ENCODE measurements at places on chromosomes 1 and 21. TPM values are rescaled to one million over a fixed set of nuclear protein-coding genes. Genes with fewer than 3 reads are reported as not detected.

The SPRR2G gene
- not detected for polyA plus RNA-seq

The AQP10 gene
- 0.13 TPM for polyA plus RNA-seq

The PDE4DIP gene
- 130 TPM for polyA plus RNA-seq

The KIAA1614 gene
- polyA plus RNA-seq, result 7.2 TPM

The TMPRSS3 gene
- 1.7 TPM for polyA plus RNA-seq

The DPT gene
- not detected for polyA plus RNA-seq

The PARP1 gene
- 133 TPM for polyA plus RNA-seq

The NOS1AP gene
- 10.7 TPM for polyA plus RNA-seq

The FAM151A gene
- 32.2 TPM for polyA plus RNA-seq

The SRGAP2 gene
- 60.9 TPM for polyA plus RNA-seq

The OLIG1 gene
- 0.15 TPM for polyA plus RNA-seq

The TNFRSF8 gene
- 0.57 TPM for polyA plus RNA-seq

The ELAPOR1 gene
- polyA plus RNA-seq, result 1.6 TPM

The SLC19A2 gene
- 22.3 TPM for polyA plus RNA-seq

The CYP4A11 gene
- 59.8 TPM for polyA plus RNA-seq

The EBNA1BP2 gene
- polyA plus RNA-seq, result 77.5 TPM

The PPIH gene
- polyA plus RNA-seq, result 59.6 TPM

The CLDN17 gene
- not detected for polyA plus RNA-seq

The CYP4A22 gene
- 8.2 TPM for polyA plus RNA-seq

The CRB1 gene
- 3.3 TPM for polyA plus RNA-seq

The SIM2 gene
- polyA plus RNA-seq, result 26.9 TPM

The FAAH gene
- 21.4 TPM for polyA plus RNA-seq

The S100A8 gene
- polyA plus RNA-seq, result 3.4 TPM

The A3GALT2 gene
- not detected for polyA plus RNA-seq

The IPP gene
- 34.1 TPM for polyA plus RNA-seq

The LAMB3 gene
- polyA plus RNA-seq, result 0.58 TPM

The IFNGR2 gene
- polyA plus RNA-seq, result 82.2 TPM

The VTCN1 gene
- 24.9 TPM for polyA plus RNA-seq

The VANGL2 gene
- 39.3 TPM for polyA plus RNA-seq

The PLA2G2A gene
- 0.18 TPM for polyA plus RNA-seq

The C8A gene
- polyA plus RNA-seq, result not detected

The DENND1B gene
- 13.2 TPM for polyA plus RNA-seq

The BRDT gene
- not detected for polyA plus RNA-seq

The CFAP107 gene
- 0.50 TPM for polyA plus RNA-seq

The LIPI gene
- 0.38 TPM for polyA plus RNA-seq

The KRTAP11-1 gene
- polyA plus RNA-seq, result not detected

The TRAF3IP3 gene
- 1.7 TPM for polyA plus RNA-seq

The AGMAT gene
- polyA plus RNA-seq, result 35.3 TPM

The RNU1-1 gene
- polyA plus RNA-seq, result 1.9 TPM

The ARHGEF11 gene
- 38.9 TPM for polyA plus RNA-seq

The SLC1A7 gene
- polyA plus RNA-seq, result 0.05 TPM
